ENCODE measurements at places on chromosomes 2 and 18.

- no peak for DNase-seq
- H3K4me3 ChIP-seq: no peak overlapping the region
- H3K27me3 ChIP-seq: no peaks in the 10 kb centered on the region
- H3K36me3 ChIP-seq: peaks cover 36% of the 10 kb centered on the region
Measured at GRCh38 chr2:143729296-143729814, 600.1 kb downstream of the ARHGAP15 start.

GRCh38 chr2:178943745-178944144 lies 106.2 kb downstream of the CCDC141 start:
- no peaks in the 10 kb centered on the region for H3K4me1 ChIP-seq
- peaks cover 66% of the 10 kb centered on the region for H3K36me3 ChIP-seq
- no peaks in the 10 kb centered on the region for H3K27me3 ChIP-seq
- no peak overlapping the region for H3K27ac ChIP-seq

GRCh38 chr2:97991081-97991856 lies 4.5 kb downstream of the TMEM131 start:
- H3K36me3 ChIP-seq: peaks cover 3% of the 10 kb centered on the region
- H3K4me1 ChIP-seq: peaks cover 80% of the 10 kb centered on the region
- no peaks in the 10 kb centered on the region for H3K27me3 ChIP-seq

DNA sequence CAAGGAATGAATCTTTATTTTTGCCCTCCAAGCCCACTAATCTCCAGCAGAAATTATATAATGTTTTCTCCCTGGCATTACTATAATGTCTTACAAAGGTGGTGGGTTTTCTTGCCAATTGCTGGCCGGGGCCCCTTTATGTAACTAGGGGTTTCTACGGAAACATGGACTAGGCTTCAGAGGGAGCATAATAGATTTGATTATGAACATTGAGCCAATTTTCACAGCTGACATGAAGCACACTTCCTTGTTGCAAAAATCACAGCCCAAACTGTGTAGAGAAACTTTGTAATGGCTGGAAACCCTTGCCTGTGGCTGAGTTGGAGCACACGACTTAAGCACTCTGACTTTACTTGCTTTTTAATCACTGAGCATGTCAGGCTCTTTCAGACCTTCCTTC lies 3.8 kb upstream of the CYRIA start:
- H3K4me3 ChIP-seq: no peak overlapping the region
- peaks cover 14% of the 10 kb centered on the region for H3K27me3 ChIP-seq
- no peak for DNase-seq
- H3K4me1 ChIP-seq: peaks cover 20% of the 10 kb centered on the region
- no peaks in the 10 kb centered on the region for H3K36me3 ChIP-seq
- no peak overlapping the region for H3K27ac ChIP-seq

- H3K4me1 ChIP-seq: peaks cover under 1% of the 10 kb centered on the region
- no peak overlapping the region for H3K27ac ChIP-seq
- no peak for DNase-seq
- no peaks in the 10 kb centered on the region for H3K27me3 ChIP-seq
- no peaks in the 10 kb centered on the region for H3K36me3 ChIP-seq
Measured at GRCh38 chr2:37698931-37699481, 27.6 kb upstream of the CDC42EP3 start.

GRCh38 chr2:151632993-151633565 lies 101.2 kb downstream of the NEB start:
- H3K27ac ChIP-seq: no peak overlapping the region
- H3K4me1 ChIP-seq: peaks cover 27% of the 10 kb centered on the region
- no peak for DNase-seq
- no peaks in the 10 kb centered on the region for H3K27me3 ChIP-seq
- H3K4me3 ChIP-seq: no peak overlapping the region
- no peaks in the 10 kb centered on the region for H3K36me3 ChIP-seq

DNA sequence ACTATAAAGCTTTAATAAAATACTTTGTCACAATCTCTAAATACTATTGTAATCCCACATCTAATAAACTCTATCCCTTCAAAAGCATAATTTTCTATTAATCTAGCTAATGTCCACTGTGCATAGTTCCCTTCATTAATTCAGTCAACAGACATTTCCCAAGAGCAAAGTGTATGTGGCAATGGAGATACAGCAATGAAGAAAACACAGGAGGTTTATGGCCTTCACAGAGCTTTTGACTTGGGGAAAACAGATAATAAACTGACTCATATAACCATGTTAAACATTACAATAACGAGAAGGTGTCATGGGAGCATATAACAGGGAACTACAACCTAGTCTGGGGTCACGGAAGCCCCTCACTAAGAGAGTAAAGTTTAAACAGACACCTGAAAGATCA lies 86.3 kb downstream of the SPIRE1 start:
- no peak overlapping the region for H3K4me3 ChIP-seq
- no peaks in the 10 kb centered on the region for H3K36me3 ChIP-seq
- no peaks in the 10 kb centered on the region for H3K4me1 ChIP-seq
- H3K27me3 ChIP-seq: peaks cover 5% of the 10 kb centered on the region
- no peak overlapping the region for H3K27ac ChIP-seq

- no peaks in the 10 kb centered on the region for H3K36me3 ChIP-seq
- DNase-seq: no peak
- no peaks in the 10 kb centered on the region for H3K27me3 ChIP-seq
Measured at GRCh38 chr2:191404568-191404991, 159.4 kb downstream of the MYO1B start.

GRCh38 chr2:43358410-43359201 lies 132.2 kb upstream of the ZFP36L2 start:
- no peak overlapping the region for H3K4me3 ChIP-seq
- H3K27me3 ChIP-seq: no peaks in the 10 kb centered on the region
- no peak overlapping the region for H3K27ac ChIP-seq
- H3K4me1 ChIP-seq: no peaks in the 10 kb centered on the region
- no peak for DNase-seq

DNA sequence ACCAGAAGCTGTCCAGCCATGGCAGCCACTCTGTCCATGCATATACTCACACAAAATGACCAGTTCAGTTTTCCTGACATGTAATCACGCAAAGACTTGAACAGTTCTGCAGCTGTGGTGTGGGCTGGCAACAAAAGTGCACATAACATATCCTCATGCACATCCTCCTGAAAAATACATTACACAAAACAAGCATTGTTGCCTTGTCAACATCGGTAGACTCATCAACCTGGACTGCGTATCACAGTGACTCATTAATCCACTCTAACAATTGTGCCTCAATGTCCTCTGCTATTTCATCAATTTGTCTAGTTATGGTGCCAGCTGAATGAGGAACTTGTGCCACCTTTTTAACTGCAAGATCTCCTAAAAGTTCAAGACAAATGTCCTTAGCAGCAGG lies 19.5 kb downstream of the RBKS start:
- H3K27me3 ChIP-seq: no peaks in the 10 kb centered on the region
- no peak overlapping the region for H3K4me3 ChIP-seq
- peaks cover 3% of the 10 kb centered on the region for H3K36me3 ChIP-seq
- DNase-seq: no peak
- no peak overlapping the region for H3K27ac ChIP-seq
- peaks cover 3% of the 10 kb centered on the region for H3K4me1 ChIP-seq

- H3K27me3 ChIP-seq: peaks cover 4% of the 10 kb centered on the region
- no peak overlapping the region for H3K27ac ChIP-seq
- DNase-seq: no peak
- H3K4me3 ChIP-seq: no peak overlapping the region
- H3K36me3 ChIP-seq: no peaks in the 10 kb centered on the region
Measured at GRCh38 chr2:44291281-44292248, 16.3 kb downstream of the SLC3A1 start.

- H3K27ac ChIP-seq: no peak overlapping the region
- no peaks in the 10 kb centered on the region for H3K4me1 ChIP-seq
- DNase-seq: no peak
- H3K36me3 ChIP-seq: no peaks in the 10 kb centered on the region
- H3K4me3 ChIP-seq: no peak overlapping the region
- no peaks in the 10 kb centered on the region for H3K27me3 ChIP-seq
Measured at GRCh38 chr2:157698430-157698829, 69.8 kb upstream of the ACVR1C start.

DNA sequence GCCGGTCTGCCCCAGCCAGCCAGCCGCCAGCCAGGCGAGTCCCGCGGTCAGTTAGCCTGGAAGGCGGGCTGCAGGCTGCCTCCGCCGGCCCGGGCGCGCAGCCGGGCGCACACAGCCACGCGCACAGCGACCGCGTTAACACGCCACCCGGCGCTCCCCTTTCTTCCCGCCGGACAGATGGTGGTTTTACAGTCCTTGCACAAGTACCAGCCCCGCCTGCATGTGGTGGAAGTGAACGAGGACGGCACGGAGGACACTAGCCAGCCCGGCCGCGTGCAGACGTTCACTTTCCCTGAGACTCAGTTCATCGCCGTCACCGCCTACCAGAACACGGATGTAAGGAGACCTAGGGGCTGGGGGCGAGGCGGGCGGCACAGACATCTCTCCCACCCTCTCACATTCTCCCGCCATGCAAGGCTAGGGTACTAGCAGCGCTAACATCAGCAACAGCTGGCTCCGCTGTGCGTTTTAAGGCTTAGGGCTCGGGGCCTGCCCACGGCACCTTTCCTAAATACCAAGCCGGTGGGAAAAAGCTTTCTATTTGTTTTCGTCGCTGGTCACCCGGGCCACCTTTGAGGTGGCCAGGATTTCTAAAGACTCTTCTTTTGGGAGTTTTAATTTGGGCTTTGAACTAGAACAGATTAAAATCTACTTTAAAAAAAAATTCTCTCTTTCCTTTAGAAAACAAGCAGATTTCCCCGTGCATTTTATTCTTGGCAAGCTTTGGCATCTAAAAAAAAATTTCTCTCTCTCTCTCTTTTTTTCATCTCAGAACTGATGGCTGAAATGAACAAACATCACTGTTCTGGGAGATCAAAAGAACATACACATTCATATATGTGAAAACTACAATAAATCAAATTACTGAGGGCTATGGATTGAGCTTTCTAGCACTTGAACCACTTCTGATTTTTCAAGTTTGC lies 2.9 kb downstream of the TBR1 start:
- peaks cover 49% of the 10 kb centered on the region for H3K4me1 ChIP-seq
- no peak for DNase-seq
- peaks cover 7% of the 10 kb centered on the region for H3K36me3 ChIP-seq
- H3K27ac ChIP-seq: no peak overlapping the region
- H3K4me3 ChIP-seq: peak overlapping the region; percentile 42

- no peaks in the 10 kb centered on the region for H3K4me1 ChIP-seq
- DNase-seq: no peak
- H3K36me3 ChIP-seq: no peaks in the 10 kb centered on the region
- no peak overlapping the region for H3K4me3 ChIP-seq
- H3K27ac ChIP-seq: no peak overlapping the region
Measured at GRCh38 chr2:133768256-133768655, 200.0 kb upstream of the NCKAP5 start.

Data from naive thymus-derived CD8-positive, alpha-beta T cell (primary cell).